ENCODE measurements at places on chromosomes 5 and 9.

DNA sequence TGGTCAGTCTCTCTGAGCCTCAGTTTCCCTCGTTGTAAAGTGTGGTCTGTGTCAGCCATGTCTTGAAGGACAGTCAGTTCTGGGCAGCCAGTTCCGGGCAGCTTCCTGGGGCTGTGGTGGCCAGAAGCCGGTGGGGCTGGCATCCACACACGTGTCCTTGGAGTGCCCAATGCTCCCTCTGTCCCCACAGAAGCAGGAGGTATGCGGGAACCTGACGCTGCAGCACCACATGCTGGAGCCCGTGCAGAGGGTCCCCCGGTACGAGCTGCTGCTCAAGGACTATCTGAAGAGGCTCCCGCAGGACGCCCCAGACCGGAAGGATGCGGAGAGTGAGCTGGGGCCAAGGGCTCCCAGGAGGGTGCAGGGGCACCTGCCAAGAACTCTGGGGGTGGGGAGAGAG, 48.4 kb upstream of the SUSD3 start:
- no peak for DNase-seq

- no peak for DNase-seq
Observed at GRCh38 chr5:155024015-155024414, 10.5 kb downstream of the KIF4B start.

DNA sequence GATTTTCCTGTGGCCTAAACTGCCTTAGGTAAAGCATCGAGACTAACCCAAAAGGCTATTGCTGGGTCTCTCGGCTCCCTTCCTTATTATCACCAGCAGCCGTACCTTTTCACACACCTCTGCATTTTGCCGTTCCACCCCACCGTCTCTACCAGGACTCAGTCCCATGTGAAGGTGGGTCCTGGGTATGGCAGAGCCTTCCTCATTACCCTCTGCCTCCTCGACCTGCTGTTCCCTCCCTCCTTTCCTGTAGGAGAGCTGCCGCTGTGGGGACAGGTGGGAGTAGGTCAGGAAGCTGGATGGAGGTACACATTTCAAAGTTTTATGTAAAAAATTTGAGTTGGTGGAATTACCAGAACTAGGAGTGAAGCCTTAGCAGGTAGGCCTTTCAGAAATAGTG, 1.8 kb downstream of the CCL28 start:
- DNase-seq = no peak

DNA sequence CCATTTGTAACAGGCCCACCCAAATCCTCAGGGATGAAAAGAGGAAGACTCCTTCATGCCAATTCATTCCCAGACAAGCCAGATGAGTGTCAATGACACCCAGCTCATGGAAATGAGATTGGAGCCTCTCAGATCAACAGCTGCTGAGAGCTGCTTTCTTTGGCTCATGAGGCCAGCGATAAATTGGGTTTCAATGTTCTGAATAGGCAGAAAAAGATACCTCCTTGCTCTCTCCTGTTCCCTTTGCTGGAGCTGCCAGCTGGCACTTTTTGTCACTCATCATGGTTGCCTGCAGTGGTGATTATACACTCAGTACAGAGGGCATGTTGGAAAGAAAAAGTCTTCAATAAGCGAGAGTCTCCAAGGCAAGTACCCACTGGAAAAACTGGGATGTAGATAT, 47.1 kb downstream of the SH3RF2 start:
- DNase-seq = no peak

DNA sequence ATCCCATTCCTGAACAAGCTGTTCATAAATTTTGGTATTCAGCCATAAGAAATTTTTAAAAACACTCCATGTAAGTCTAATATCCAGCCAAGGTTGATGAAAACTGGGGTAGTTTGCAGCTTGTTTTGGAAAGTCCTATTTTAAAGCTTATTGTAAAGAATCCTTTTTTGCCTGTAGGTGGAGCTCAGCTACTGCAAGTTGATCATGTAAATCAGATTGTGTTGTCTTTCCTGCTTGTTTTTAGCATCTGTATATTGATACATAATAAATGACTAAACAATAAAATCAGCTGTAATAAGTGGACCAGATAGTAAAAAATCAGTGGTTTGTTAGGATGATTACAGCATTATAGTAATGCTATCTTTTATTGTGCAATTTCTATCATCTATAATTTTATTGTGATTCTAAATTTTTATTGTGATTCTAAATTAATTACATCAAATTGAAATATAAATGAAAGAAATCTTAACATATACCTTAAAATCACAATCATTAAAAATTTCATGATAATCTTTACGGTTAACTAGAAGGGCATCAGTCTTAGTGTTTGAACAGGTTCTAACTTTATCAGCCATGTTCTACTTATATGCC, 42.4 kb downstream of the CWC27 start:
- peak; percentile 14 for DNase-seq

DNA sequence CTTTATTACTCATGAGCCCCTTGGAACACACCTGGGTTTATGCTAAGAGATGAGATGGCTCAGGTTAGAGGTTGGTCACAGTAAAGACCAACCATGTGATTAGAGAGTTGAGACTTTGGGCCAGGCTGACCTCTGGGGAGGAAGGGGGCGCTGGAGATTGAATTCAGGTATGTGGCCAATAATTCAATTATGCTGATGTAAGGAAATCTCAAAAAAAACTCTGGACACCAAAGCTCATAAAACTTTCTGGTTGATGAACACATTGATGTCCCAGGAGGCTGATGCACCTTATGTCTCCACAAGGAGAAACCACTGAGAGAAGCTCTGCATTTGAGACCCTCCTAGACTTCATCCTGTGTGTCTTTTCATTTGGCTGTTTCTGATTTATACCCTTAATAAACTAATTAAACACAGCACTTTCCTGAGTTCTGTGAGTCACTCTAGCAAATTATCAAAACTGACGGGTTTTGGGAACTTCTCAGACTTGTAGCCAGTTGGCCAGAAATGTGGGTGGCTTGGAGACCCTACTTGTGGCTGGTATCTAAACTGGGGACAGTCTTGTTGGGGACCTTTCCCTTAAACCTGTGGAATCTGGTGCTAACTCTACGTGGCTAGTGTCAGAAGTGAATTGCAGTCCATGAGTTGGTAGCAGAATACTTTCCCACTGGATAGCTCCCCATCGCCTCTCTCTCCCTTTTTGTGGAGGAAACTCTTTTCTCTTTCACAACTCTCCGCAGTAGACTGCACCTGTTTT, 7.5 kb upstream of the CCL27 start:
- DNase-seq = no peak

DNA sequence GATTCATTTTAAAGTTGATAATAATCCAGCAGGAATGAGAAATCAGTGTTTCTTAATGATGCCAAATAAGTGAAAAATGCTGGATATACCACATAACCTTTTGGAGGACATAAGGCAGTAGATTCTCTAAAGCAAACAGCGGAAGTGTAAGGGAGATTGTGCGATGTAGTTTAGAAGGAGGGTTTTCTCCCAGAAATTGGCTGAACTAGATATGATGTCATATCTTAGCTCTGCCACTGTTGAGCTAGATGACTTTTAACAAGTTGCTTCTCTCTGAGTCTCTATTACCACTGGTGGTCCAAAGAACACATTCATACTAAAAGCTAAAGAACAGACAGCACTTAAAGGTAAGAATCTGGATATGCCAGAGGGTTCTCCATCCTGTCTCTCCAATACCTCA, 107.0 kb downstream of the NR6A1 start:
- DNase-seq = no peak

- peak; percentile 48 for DNase-seq
Observed at GRCh38 chr9:125558453-125559092, 148.4 kb downstream of the MAPKAP1 start.

DNA sequence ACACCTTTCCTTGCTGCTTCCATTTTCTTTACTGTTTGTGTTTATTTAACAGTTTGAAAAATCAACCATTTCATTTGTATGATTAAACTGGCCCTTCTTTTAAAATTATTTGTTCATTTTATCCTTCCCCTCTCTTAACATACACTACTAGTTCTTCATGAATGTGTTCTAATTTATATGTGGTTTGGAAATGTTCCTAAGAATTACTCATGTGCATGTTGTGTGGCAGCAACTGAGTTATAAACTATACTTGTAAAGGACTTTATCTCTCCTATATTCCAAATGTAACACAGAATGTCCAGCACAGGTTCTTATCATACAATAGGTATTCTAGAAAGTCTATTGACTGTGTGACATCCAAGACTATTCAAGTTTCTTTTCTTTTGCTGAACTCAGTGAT, 358.2 kb upstream of the MEF2C start:
- no peak for DNase-seq

DNA sequence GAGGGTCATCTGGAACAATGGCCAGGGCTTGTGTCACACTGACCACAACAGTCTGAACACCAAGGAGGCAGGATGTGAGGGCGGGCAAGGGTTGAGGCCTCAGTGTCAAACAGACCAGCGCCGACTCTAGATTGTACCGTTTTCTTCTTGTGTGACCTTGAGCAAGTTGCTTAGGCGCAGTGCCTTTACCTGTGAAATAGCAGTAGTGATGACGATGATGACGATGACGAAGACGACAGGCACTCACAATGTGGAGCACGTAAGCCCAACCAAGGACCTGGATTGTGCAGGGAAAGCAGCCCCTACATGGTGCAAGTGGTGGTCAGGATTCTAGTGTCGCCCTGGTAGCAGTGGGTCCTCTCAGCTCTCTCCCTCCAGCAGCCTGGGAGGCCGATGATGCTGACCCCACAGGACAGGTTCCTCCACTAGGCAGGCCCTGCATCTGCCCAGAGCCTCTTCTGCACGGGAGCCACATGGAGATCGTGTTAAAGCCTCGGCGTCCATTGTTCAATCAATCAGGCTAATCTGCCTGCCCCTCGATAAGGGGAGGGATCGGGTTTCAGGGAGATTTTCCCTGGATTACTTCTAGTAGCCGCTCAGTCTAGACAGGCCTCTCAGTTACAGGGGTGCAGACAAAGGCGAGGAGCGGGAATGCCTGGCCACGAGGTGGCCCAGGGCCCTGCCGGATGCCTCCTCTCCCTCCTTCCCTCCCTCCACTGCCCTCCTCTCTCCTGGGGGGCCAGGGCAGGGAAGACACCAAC, 91.7 kb downstream of the MACROH2A1 start:
- DNase-seq = no peak

GRCh38 chr9:136656183-136656738, 6.5 kb upstream of the EGFL7 start:
- DNase-seq = no peak

- no peak for DNase-seq
Observed at GRCh38 chr9:105993116-105993854, 298.9 kb downstream of the TMEM38B start.

DNA sequence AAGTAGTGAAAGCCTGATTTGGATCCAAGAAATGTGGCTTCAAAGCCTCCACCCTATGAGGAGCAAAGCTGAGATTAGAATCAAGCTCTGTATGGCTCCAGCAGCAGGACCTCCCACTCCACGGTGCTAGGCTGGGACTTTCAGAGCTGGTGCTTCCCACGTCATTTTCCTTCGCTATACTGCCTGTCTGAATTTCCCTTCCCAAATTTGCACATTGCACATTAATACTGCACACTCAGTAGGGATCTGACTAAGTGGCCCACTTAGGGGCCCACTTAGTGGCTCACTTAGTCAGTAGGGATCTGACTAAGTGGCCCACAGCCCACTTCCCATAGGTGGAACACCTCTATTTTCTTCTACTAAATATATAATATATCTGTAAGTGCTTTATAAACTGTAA, 14.1 kb upstream of the SPDL1 start:
- DNase-seq = no peak

DNA sequence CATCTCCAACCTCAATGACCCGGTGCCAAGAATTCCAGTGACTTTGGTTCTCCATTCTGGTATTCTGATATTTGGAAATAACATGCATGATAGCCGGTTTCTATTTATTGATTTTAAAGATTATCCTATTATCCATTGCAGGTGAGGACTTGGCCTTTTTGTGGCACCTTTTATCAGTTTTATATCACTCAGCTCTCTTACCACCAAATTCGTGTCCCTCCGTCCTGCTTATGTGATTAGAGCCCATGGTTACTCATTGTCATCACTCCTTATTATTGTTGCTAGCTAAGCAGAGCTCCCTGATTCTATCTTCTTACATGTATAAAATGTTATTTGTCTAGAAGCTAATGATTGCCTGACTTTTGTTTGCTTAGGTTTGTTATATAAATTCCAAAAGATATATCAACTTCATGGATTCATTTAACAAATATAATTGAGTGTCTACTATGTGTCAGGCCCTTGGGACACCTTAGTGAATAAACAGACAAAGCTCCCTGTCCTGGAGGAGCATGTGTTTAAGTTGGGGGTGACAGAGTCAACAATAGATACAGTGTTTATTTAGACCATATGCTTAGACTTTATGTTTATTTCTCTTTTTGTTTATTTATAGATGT, 138.2 kb downstream of the ADAMTS16 start:
- DNase-seq = no peak

- no peak for DNase-seq
Observed at GRCh38 chr5:143495821-143496275, 92.4 kb upstream of the NR3C1 start.

- DNase-seq = no peak
Observed at GRCh38 chr5:32753765-32754164, 42.6 kb downstream of the NPR3 start.

- peak; percentile 27 for DNase-seq
Observed at GRCh38 chr5:43161244-43161643, 30.8 kb upstream of the NIM1K start.
